ENCODE measurements at places on chromosomes 6 and 20.
A peak's percentile ranks its signal among the peaks of the same experiment; 100 is the strongest.

- DNase-seq, result no peak
These were observed 4.6 kb upstream of the PPP1R3G start for GRCh38 chr6:5080574-5080973.

GRCh38 chr6:27556406-27556805, 83.5 kb upstream of the ZNF184 start:
- DNase-seq, result no peak

DNA sequence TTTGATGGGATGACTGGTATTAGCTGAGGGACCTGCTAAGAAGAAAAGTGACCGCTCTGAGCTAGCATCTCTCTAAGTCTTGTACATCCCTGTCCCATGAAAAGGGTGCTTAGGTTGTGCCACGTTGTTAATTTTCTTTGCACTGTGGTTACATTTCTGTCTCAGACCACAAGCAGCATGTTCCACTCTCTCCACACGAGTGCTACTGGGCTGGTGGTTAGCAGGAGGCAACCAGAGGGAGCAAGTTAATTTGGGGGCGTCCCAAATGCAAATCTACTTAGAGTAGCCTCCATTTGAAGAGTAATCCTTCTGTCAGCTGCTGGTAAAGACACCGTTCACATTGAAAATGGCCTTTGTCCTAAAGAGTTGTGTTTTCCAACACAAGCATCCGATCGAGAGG, 3.4 kb upstream of the SCML4 start:
- no peak for DNase-seq

- no peak for DNase-seq
These were observed 79.4 kb downstream of the DLGAP4 start for GRCh38 chr20:36385503-36385902.

DNA sequence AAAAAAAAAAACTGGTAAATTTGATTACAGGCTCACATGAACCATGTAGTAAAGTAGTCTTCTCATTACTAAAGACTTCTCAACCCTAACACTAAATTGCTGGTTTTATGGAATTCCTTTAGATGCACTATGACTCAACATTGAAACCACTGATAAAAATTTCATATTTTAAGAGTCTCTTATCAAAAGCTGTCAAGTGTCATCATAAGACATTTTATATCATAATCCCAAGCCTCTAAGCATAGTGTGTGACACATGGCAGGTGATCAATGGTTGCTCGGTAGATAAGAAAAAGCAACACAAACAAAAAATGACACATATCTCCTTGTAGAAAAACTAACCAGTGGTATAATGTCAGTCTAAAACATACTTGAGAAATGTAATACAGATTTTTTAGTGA, 258.4 kb downstream of the RNGTT start:
- DNase-seq, result peak; percentile 68

- DNase-seq, result no peak
These were observed 28.6 kb downstream of the SLC52A3 start for GRCh38 chr20:739736-740135.

GRCh38 chr6:127302728-127303660, 36.3 kb downstream of the RNF146 start:
- DNase-seq, result peak; percentile 86

GRCh38 chr6:71387179-71387578, 98.6 kb downstream of the OGFRL1 start:
- no peak for DNase-seq

- peak; percentile 73 for DNase-seq
These were observed 7.4 kb upstream of the INSM1 start for GRCh38 chr20:20360464-20360863.

- DNase-seq, result no peak
These were observed 37.1 kb upstream of the B4GALT5 start for GRCh38 chr20:49750611-49751396.

- DNase-seq, result no peak
These were observed 336.1 kb upstream of the POU3F2 start for GRCh38 chr6:98498144-98498775.

DNA sequence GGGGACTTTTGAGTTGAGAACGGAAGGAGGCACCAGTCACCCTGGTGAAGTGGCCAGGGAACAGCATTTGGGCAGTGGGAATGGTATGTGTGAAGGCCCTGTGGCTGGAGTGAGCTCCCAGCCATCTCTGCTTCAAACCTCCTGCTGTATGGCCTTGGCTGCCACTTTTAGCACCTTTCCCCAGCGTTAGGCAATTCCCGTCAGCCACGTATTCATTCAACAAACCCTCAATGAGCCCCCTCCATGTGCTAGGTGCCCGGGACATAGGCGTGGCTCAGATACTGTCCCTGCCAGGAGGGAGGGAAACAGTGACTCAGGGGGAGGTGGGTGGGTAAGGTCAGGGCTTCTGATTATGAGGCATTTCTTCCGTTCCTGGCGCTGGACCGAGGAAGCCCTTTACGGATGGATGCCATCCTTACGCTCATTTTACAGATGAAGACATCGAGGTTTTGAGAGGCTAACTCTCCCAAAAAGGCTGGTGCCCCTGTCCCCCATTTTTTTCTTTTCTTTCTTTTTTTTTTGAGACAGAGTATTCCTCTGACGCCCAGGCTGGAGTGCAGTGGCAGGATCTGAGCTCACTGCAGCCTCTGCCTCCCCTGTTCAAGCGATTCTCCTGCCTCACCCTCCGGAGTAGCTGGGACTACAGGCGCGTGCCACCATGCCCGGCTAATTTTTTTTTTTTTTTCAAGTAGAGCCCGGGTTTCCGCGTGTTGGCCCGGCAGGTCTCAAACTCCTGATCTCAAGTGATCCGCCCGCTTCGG, 37.5 kb downstream of the SRC start:
- DNase-seq, result peak; percentile 60

GRCh38 chr20:16206817-16207216, 366.4 kb downstream of the KIF16B start:
- no peak for DNase-seq

DNA sequence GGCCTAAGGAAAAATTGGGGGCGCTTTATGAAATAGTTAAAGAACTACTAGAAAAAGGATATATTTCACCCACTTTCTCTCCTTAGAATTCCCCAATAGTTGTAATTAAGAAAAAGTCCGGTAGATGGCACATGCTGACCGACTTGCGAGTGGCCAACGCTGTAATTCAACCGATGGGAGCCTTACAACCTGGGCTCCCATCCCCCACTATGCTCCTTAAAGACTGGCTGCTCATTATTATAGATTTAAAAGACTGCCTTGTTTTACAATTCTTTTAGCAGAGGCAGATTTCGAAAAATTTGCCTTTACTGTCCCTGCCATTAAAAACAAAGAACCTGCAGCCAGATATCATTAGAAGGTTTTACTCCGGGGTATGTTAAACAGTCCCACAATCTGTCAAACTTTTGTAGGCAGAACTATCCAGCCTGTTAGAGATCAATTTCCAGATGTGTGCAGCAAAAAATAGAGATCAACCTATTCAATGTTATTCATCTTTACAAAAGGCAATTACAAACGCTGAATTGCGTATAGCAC, 58.5 kb upstream of the PRSS16 start:
- DNase-seq, result peak; percentile 96

DNA sequence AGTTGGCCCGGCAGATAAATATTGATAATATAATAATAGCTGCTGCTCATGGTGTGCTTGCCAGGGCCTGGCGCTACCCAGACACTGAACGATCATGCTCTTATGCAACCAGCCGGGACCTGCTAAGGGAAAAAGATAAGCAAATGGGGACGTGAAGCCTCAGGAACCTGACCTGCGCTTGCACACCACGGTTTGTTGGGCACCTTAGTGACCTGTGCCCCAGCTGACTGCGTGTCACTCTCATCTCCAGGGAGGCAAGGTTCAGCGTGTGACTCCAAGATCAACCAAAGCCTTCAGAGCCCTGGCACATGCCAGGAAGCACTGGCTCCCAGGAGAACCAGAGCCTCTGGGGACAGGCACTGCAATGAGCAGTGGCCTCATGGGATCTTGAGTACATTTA, 111.1 kb downstream of the AGPAT4 start:
- no peak for DNase-seq

- no peak for DNase-seq
These were observed 401.9 kb downstream of the TAF4 start for GRCh38 chr20:61663521-61664425.

- DNase-seq, result no peak
These were observed 354.9 kb downstream of the CD109 start for GRCh38 chr6:74050921-74051320.

GRCh38 chr6:41080621-41081020, 7.8 kb downstream of the NFYA start:
- no peak for DNase-seq

DNA sequence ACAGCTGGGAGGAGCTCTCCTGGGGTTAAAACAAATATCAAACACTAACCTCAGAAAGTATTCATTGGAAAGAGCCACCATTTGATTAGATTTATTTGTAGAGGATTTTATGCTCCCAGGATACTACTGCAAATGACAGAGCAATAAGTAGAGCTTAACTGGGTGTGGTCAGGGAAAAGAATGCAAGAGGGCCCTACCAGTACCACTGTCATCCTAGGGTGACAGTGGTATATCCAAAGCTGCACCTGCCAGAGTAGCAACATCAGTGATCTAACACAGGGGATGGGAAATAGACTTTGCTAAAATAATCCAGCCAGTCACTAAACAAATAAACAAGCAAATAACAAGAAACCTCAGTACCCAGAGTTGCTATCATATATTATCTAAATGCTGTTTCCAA, 29.7 kb downstream of the ERGIC3 start:
- no peak for DNase-seq

DNA sequence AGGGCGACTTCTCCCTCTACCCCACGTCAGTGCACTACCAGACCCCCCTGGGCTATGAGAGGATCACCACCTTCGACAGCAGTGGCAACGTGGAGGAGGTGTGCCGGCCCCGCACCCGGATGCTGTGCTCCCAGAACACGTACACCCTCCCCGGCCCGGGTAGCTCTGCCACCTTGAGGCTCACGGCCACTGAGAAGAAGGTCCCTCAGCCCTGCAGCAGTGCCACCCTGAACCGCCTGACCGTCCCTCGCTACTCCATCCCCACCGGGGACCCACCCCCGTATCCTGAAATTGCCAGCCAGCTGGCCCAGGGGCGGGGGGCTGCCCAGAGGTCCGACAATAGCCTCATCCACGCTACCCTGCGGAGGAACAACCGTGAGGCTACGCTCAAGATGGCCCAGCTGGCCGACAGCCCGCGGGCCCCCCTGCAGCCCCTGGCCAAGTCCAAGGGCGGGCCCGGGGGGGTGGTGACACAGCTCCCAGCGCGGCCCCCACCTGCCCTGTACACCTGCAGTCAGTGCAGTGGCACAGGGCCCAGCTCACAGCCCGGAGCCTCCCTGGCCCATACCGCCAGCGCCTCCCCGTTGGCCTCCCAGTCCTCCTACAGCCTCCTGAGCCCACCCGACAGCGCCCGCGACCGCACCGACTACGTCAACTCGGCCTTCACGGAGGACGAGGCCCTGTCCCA, 57.5 kb upstream of the TMEM181 start:
- no peak for DNase-seq

- DNase-seq, result no peak
These were observed 350.5 kb downstream of the ZFAND3 start for GRCh38 chr6:38169977-38170526.

DNA sequence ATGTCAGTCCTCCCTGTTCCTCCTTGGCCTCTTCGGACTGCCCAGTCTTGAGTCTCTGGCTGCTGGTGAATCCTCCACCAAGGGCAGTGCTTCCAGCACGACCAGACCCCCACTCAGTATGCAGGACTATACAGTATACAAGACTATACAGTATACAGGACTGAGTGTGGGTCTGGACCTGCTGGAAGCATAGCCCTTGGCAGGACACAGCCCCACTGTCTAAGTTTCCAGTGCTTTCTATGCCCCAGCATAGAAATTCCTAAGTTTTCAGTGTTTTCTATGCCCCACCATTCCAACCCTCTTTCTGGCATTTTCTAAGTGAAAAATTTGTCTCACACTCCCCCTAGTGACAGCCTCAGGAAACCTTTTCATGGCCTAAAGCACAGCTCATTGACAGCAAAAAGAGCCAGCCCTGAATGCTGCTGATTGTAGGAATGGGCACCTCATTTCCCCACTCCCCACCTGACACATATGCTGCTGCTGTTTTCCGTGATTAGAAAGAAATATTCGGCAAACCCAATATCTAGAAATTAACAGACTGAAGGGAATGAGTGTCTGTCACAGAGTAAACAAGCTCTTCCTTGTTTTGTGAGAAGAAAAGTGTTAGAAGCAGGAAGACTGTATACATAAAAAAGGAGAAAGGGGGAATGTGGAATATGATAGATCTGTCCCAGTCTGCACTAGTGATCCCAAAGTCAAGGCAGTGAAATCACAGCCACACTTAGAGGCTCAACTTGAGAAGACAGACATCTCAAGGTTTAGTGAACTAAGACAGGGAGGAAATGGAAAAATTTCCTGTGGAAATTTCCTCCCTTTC, 206.9 kb downstream of the IBTK start:
- peak; percentile 70 for DNase-seq

DNA sequence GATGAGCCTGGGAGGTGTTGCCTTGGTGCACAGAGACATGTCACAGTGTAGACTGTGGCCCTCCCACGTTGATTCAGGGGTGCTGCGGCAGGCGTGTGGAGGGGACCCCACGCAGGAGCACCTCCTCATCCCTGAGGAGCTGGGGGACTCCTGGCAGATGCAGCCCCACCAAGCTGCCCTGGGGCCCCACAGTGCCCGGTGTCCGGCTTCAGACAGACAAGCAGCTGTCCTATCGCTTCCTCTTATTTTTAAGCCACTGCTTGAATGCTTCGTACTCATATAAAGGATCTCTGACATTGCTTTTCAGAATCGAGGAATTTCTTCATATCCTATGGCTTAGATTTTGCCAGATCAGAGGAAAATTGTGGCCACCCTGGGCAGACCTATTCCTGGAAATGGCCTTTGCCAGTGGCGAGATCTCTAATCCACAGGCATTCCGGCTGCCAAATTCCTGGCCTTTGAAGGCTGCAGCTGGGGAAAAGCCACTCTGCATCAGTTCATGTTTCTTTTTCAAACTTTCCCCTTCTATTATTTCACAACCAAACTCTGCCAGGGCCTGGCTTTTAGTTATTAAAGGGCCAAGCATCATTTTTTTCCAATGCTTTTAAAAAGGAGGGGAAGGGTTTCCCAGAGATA, 337.0 kb downstream of the THBS2 start:
- no peak for DNase-seq

DNA sequence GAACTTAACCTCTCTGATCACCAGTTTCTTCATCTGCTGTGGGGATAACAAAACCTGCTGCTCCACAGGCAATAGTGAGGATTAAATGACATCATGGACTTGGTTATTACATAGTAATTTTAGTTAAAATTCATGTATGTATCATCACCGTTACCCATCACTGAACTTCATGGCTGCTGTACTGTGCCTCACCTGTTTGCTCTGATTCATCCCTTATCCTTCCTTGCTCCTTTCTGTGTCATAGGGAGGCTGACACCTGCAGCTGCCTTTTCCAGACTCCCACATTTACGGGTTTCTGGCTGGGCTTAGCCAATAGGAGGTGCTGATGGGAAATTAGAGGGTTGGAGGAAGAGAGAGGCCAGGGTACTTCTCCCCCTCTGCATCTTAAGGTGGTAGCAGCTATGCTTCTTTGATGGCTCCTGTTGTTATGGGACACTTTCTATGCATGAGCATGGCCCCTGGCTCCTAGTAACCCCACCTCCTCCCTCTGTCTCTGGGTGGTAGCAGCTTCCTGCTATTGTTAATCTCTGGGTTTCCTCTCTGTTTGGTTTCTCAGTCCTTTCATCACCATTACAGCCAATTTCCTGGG, 332.1 kb downstream of the DHX35 start:
- no peak for DNase-seq

- no peak for DNase-seq
These were observed 269.0 kb downstream of the UST start for GRCh38 chr6:149015535-149016525.

All from hematopoietic multipotent progenitor cell treated with erythropoietin and hydrocortisone succinate and interleukin-3 and kit ligand, for 6 days (in vitro differentiated cells).